Spleen (tissue), 13 donors: ENCODE measurements at places on chromosomes 7 and 10. TPM values are rescaled to one million over a fixed set of nuclear protein-coding genes. Genes with fewer than 3 reads are reported as not detected.

DNA sequence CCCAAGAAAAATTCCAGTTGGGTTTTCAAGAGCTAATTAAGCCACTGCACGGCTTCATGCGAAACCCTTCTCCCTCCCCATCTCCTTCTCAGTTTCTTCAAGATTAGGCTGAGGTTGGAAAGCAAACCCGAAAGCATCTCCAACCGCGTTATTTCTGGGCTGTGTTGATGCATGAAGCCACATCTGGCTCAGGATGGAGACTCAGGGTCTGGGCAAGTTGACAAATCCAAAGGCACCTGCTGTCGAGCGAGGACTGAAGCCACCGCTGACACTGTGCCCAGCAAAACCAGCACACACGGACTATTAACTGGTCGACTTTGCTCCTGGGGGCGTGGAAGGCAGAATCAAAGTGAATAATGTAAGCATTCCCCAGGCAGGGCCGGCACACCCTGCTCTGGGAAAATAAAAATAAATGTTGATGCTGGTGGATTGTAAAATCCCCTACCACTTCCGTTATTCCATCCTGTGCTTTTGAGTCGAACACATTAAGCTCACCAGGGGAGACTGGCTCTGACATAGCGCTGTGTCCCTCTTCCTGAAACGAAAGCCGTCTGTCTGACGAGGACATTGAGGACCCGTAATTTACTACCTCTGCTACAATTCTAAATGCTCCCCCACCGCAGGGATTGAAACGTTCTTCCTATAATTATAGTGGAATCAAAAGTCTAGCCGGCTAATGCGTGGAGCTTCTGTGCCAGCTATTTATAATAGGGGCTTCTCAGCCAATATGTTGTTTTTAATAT is 269.8 kb downstream of the ADARB2 start:
- no peaks in the 10 kb centered on the region for H3K36me3 ChIP-seq
- H3K27ac ChIP-seq, result no peak overlapping the region

GRCh38 chr7:118429141-118429540 is 204.6 kb downstream of the ANKRD7 start:
- H3K4me1 ChIP-seq, result no peaks in the 10 kb centered on the region
- H3K27me3 ChIP-seq, result no peaks in the 10 kb centered on the region
- H3K36me3 ChIP-seq, result no peaks in the 10 kb centered on the region
- H3K27ac ChIP-seq, result no peak overlapping the region
- no peak overlapping the region for H3K4me3 ChIP-seq
- no peak for DNase-seq

- peak; percentile 50 for DNase-seq
- no peaks in the 10 kb centered on the region for H3K27me3 ChIP-seq
- no peak overlapping the region for H3K27ac ChIP-seq
- H3K4me3 ChIP-seq, result no peak overlapping the region
- H3K36me3 ChIP-seq, result no peaks in the 10 kb centered on the region
- H3K4me1 ChIP-seq, result peaks cover 13% of the 10 kb centered on the region
These were observed 228.4 kb downstream of the DNAJB6 start for GRCh38 chr7:157565201-157565626.

GRCh38 chr7:74071121-74071520 is 12.5 kb upstream of the LIMK1 start:
- H3K27ac ChIP-seq, result no peak overlapping the region
- H3K4me3 ChIP-seq, result no peak overlapping the region
- H3K27me3 ChIP-seq, result no peaks in the 10 kb centered on the region

DNA sequence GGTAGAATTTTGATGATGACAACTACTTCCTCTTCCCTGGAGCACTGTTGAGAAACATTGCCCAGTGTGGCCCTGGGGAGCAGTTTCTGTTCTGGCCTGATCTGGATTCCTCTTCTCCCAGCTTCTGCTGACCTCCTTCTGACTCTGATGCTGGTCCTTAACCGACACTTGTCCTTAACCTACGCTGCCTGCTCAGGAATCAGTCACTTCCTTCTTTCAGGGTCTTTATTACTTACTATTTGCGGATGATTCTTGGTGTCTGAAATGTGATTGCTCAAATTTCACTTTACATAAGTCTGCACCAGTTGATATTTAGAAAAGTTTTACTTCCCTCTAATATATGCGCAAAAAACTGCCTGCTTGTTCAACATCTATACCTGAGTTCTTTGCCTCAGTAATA is 164.1 kb downstream of the PTEN start:
- no peak for DNase-seq
- peaks cover 23% of the 10 kb centered on the region for H3K4me1 ChIP-seq
- peak overlapping the region; percentile 77 for H3K27ac ChIP-seq
- no peaks in the 10 kb centered on the region for H3K36me3 ChIP-seq
- H3K4me3 ChIP-seq, result no peak overlapping the region

- no peaks in the 10 kb centered on the region for H3K4me1 ChIP-seq
- no peak overlapping the region for H3K27ac ChIP-seq
- H3K4me3 ChIP-seq, result no peak overlapping the region
- H3K36me3 ChIP-seq, result no peaks in the 10 kb centered on the region
These were observed 488.4 kb upstream of the AKR1E2 start for GRCh38 chr10:4337563-4337962.

- no peak overlapping the region for H3K4me3 ChIP-seq
- H3K27ac ChIP-seq, result no peak overlapping the region
- DNase-seq, result no peak
These were observed 90.7 kb downstream of the NHLRC2 start for GRCh38 chr10:113945075-113945686.

- no peak overlapping the region for H3K27ac ChIP-seq
- no peak overlapping the region for H3K4me3 ChIP-seq
- no peak for DNase-seq
- no peaks in the 10 kb centered on the region for H3K27me3 ChIP-seq
- no peaks in the 10 kb centered on the region for H3K4me1 ChIP-seq
These were observed 153.1 kb downstream of the TRIL start for GRCh38 chr7:28804990-28805389.

DNA sequence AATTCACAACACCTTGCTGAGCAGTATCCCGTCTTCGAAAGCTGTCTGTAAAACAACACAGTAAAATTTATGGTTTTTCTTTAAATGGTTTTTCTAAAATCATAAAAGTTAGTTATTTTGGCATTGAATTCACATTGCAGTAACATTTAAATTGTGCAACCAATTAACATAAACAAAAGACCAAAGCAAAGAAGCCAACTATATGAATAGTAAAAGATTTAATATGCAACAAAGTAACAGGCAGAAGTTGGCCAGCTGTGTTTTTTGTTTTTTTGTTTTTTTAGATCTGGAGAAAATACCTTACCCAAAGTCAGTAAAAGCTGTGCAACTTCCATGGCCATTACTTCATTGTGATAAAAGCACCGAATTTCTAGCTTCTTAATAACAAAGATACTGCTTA is 11.3 kb downstream of the SRI start:
- DNase-seq, result no peak
- H3K4me3 ChIP-seq, result no peak overlapping the region
- H3K4me1 ChIP-seq, result no peaks in the 10 kb centered on the region
- H3K36me3 ChIP-seq, result peaks cover 100% of the 10 kb centered on the region
- H3K27ac ChIP-seq, result no peak overlapping the region
- no peaks in the 10 kb centered on the region for H3K27me3 ChIP-seq

DNA sequence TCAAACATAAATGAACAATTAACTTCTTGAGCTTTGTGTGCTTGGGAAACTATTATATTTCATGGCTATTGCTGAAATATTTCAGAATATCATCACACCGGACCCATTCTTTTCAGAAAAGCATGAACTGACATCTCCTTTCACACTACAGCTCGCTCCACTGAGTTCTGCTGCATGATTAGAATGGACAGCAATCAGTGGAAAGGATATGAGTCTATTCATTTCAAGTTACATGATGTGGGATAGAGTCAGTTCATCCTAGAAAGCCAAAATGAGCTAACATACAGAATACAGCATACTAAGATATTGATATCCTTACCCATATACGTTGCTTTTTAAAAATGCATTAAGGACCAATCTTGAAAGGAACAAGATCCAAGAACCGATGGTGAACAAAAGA is 1.1 kb upstream of the FAM53B start:
- no peak for DNase-seq
- H3K36me3 ChIP-seq, result peaks cover 12% of the 10 kb centered on the region
- no peaks in the 10 kb centered on the region for H3K27me3 ChIP-seq

DNA sequence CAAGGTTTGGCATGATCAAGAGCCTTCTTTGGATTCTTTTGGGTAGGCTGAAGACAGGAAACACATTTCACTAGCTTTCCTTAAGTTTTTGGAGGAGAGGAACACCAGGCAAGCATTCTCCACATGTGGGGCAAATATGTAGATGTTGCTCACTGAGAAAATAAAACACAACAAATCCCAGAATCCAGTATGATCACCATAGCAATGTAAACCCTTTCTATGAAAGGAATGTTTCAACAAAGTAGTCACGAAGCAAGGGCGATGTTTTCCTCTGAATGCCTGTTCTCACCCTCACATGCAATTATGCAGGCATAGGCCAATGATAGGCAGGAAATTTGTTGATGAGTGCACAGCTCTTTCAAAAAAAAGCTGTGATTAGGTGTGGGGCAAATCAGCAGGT is 20.5 kb upstream of the CEP41 start:
- H3K27me3 ChIP-seq, result no peaks in the 10 kb centered on the region
- no peaks in the 10 kb centered on the region for H3K36me3 ChIP-seq
- H3K27ac ChIP-seq, result no peak overlapping the region
- no peak for DNase-seq
- no peak overlapping the region for H3K4me3 ChIP-seq

DNA sequence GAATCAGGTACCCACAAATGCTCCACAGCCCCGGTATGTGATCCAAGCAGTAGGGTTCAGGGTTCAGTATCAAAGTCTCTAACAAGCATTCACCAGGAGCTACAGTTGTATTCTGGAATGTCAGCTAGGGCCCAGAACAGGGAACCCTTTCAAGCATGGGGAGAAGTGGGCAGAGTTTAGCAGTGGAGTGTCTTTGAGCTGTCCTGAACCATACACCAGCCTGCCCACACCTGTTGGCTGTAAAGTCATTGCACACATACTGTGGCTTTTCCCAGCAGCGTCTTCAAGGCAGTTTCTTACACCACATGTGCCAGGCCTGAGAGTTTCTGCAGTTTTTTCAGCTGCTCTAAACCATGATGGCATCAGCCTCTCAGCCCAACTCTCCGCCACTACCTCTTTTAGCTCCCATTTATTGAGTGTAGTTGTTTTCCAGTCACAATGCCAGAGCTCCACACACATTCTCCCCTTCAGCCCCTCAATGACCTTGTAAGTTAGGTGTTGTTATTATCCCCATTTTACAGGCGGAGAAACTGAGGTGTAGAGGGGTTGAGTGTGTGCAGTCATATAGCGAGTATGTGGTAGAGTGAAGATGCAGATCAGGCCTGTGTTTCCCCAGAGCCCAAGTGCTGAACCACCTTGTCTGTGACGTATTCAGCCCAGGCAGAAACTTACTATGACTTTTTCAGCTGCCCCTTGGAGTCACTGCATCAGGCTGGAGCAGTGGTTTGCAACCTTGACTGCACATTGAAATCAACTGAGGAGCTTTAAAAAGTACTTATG is 83.1 kb downstream of the CHN2 start:
- no peak overlapping the region for H3K27ac ChIP-seq
- peaks cover 23% of the 10 kb centered on the region for H3K4me1 ChIP-seq
- H3K4me3 ChIP-seq, result no peak overlapping the region

GRCh38 chr10:72292223-72292691 is 18.5 kb downstream of the DDIT4 start:
- no peaks in the 10 kb centered on the region for H3K36me3 ChIP-seq
- no peak for DNase-seq
- peaks cover 58% of the 10 kb centered on the region for H3K4me1 ChIP-seq

DNA sequence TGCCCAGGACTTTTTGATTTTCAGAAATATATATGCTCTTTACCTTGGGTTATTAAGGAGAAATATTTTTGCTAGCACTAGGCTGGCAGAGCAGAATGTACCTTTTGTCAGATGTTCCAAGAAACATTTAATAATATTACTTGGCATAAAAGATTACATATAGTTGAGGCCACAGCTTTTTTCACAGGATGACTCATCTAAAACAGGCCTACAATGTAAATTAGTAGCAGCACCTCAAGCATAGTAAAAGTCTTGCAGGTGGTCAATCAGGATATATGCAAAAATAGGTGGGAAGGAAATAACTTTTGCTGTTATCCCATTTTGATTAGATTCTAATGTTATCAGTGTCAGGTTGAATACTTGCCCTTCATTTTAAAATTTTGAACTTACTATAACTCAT is 14.9 kb upstream of the ITGB1 start:
- no peaks in the 10 kb centered on the region for H3K27me3 ChIP-seq
- peak overlapping the region; percentile 10 for H3K27ac ChIP-seq
- H3K4me3 ChIP-seq, result no peak overlapping the region

- H3K4me1 ChIP-seq, result no peaks in the 10 kb centered on the region
- no peak overlapping the region for H3K4me3 ChIP-seq
- no peaks in the 10 kb centered on the region for H3K36me3 ChIP-seq
- DNase-seq, result no peak
- H3K27ac ChIP-seq, result no peak overlapping the region
These were observed 169.5 kb upstream of the ZMIZ1 start for GRCh38 chr10:78899098-78899754.

GRCh38 chr10:128930515-128930914 is 536.5 kb upstream of the MGMT start:
- no peak overlapping the region for H3K27ac ChIP-seq
- no peak for DNase-seq
- no peaks in the 10 kb centered on the region for H3K36me3 ChIP-seq
- H3K4me1 ChIP-seq, result no peaks in the 10 kb centered on the region
- no peak overlapping the region for H3K4me3 ChIP-seq
- H3K27me3 ChIP-seq, result no peaks in the 10 kb centered on the region

DNA sequence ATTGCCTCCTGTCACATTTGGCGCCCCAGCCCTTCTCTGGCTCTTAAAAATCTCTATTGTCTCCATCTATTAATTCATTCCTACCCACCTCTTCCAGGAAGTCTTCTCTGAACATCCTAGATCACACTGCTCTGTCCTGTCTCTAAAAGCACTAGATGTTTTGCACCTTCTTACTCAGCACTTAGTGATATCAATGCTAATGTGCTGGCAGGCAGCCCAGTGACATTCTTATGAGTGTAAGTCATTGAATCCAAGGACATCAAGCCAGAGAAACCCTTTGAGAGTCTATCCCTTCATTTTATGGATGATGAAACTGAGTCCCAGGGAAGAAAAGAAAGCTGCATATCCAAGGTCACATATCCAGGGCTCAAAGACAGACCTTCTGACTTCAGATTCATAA is 48.3 kb upstream of the PAX2 start:
- peaks cover 4% of the 10 kb centered on the region for H3K27me3 ChIP-seq
- peak; percentile 8 for DNase-seq
- no peak overlapping the region for H3K27ac ChIP-seq

Gene CROT
- 10.7 TPM for total RNA-seq

Gene PON1
- total RNA-seq, result not detected

Gene EGR2
- total RNA-seq, result 0.94 TPM

Gene TUBB8
- 0.60 TPM for total RNA-seq

Gene SUN3
- total RNA-seq, result not detected

Gene TSPAN13
- 47.0 TPM for total RNA-seq
